ENCODE measurements at places on chromosomes 2 and 18. TPM values are rescaled to one million over a fixed set of nuclear protein-coding genes. Genes with fewer than 3 reads are reported as not detected.

TXNDC2 gene
- total RNA-seq = not detected

DNA sequence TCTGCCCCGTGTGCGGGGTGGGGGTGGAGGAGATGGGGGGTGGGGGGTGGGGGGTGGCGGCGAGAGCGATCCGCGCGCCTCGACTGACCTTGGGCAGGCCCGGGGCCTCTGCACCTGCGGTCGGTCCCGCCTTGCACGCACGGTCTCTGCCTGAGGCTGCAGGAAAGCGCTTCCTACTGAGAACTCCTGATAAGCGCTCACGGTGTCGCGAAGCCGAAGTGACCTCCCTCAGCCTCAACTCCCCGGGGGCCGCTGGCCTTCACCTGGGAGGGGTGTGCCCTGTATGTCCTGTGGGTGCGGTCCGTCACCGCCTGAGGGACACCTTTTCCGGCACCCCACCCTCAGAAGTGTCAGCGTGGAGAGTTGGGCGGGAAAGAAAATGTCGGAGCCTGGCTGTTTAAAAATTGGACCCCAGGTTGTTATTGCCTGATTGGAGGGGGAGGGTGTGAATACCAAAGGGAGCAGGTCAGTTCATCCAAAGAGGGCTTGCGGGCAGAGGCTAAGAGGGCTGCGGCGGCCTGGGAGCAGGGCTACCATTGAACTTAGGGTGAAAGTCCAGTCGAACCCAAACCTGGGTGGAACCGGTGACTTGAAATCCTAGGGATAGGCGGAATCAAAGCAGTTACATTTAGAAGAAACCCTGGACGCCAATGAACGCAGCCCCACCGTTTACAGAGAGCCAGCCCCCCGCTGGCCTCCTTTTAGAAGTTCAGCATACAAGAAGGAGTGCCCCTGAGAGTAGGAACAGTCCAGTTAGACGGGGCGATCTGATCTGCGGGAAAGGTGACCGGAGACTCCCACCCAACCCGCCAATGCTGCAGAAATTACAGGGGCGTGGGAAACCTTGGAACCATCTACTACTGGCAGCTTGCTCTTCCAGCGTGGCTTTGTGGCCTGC, 1.2 kb downstream of the MAL start:
- no peak overlapping the region for H3K27ac ChIP-seq
- H3K4me3 ChIP-seq = peak overlapping the region; percentile 72
- H3K36me3 ChIP-seq = no peaks in the 10 kb centered on the region
- peaks cover 61% of the 10 kb centered on the region for H3K4me1 ChIP-seq

DNA sequence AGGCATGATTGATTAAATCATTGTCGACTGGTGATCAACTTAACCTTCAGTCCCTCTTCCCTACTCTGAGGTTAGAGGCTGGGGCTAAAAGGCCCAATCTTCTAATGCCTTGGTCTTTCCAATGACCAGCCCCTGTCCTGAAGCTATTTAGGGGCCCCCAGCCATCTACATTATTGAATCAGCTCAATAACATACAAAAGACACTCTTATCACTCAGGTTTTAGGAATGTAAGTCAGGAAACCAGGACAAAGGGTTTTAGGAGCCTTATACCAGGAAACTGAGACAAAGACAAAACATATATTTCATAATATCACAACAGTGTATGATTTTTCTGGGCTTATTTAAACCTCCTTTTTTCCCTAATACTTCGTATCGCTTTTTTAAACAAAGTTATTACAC, 198.6 kb downstream of the RNF152 start:
- no peaks in the 10 kb centered on the region for H3K4me1 ChIP-seq
- no peak overlapping the region for H3K27ac ChIP-seq
- H3K36me3 ChIP-seq = no peaks in the 10 kb centered on the region
- DNase-seq = no peak
- H3K27me3 ChIP-seq = no peaks in the 10 kb centered on the region
- H3K4me3 ChIP-seq = no peak overlapping the region

- H3K27ac ChIP-seq = no peak overlapping the region
- no peaks in the 10 kb centered on the region for H3K4me1 ChIP-seq
- H3K27me3 ChIP-seq = no peaks in the 10 kb centered on the region
- H3K36me3 ChIP-seq = no peaks in the 10 kb centered on the region
These were observed 28.1 kb downstream of the CAVIN2 start for GRCh38 chr2:191818725-191819350.

DNA sequence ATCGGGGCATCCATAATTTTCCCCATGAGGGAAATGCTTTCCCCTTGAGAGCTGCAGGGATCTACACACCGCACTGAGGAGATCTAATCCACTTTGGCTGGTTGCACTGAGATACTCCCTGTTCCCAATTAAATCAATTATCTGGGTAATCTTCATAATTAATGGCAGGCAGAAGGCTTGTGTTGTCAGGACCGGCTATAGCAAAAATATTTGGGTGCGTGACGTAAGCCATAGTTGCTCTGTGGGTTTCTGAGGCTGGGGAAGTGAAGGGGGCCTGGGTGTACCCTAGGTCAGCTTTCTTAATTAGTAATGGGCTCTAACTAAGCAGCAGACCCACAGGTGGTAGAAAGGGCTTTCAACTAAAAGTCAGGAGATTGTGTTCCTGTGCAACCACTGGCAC, 62.8 kb upstream of the UPP2 start:
- no peaks in the 10 kb centered on the region for H3K36me3 ChIP-seq
- H3K4me3 ChIP-seq = no peak overlapping the region
- no peak overlapping the region for H3K27ac ChIP-seq
- no peaks in the 10 kb centered on the region for H3K4me1 ChIP-seq
- H3K27me3 ChIP-seq = no peaks in the 10 kb centered on the region
- DNase-seq = no peak

GAL3ST2 gene
- 0.16 TPM for total RNA-seq

GALNT3 gene
- total RNA-seq = 3.0 TPM

GRCh38 chr2:179745635-179746256, 115.7 kb downstream of the ZNF385B start:
- H3K27ac ChIP-seq = no peak overlapping the region
- no peak overlapping the region for H3K4me3 ChIP-seq
- no peak for DNase-seq
- H3K36me3 ChIP-seq = no peaks in the 10 kb centered on the region
- H3K27me3 ChIP-seq = no peaks in the 10 kb centered on the region

DNA sequence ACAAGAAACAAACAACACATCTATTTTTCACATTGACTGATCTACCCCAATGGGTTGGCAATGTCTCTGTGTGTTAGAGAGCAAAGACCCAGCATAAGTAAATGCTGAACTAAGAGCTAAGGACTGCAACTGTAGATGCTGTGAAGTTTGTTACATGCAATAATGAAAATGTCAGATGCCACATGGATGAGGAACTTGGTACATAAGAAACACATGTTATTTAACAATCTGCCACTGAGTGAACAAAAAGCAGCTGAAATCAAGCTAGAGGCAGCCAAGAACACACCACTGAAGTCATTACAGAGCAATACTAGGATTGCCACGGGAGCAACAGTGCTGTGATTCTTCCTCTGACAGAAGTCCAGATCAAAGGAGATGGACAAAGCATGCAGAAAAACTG, 389.4 kb downstream of the CDH2 start:
- no peak overlapping the region for H3K4me3 ChIP-seq
- H3K27me3 ChIP-seq = no peaks in the 10 kb centered on the region
- H3K4me1 ChIP-seq = no peaks in the 10 kb centered on the region
- no peak for DNase-seq
- H3K27ac ChIP-seq = no peak overlapping the region

DNA sequence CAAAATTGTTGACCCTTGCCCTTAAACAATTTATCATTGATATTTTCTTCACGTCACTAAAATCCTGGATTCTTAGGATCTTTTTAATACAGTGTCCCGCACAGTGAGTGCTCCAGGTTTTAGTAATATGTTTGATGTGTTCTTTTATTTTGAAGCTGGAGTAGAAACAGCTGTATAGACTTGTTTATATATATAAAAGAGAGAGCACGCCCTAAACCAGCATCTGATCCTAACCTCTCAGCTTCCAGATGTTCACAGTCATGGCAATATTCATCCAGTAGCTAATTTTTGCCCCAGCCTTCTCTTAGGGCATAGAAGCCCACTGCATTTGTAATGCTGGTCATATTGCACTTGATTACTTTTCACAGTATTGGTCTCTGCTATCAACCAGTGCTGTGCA, 170.0 kb upstream of the EPAS1 start:
- no peaks in the 10 kb centered on the region for H3K36me3 ChIP-seq
- H3K4me3 ChIP-seq = no peak overlapping the region
- H3K27me3 ChIP-seq = no peaks in the 10 kb centered on the region
- no peak for DNase-seq

DNA sequence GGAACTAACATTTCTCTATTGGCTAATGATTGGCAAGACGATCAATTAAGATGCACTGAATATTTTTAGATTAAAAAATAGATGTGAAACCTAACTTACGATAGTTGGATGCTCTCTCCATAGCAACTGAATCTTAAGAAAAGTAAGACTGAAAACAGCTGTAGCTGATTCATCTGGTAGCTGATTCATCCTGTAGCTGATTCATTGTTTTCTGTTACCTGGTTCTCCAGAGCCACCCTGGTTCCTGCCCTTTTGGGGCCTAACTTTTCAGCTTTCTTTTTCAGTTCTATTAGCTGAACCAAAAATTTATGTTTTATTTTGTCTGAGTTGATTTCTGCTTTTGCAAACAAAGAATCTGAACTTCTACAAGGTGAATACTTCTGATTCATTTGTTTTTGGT, 22.7 kb upstream of the SPR start:
- no peak overlapping the region for H3K27ac ChIP-seq
- H3K4me1 ChIP-seq = no peaks in the 10 kb centered on the region
- no peaks in the 10 kb centered on the region for H3K36me3 ChIP-seq
- peaks cover 14% of the 10 kb centered on the region for H3K27me3 ChIP-seq

CHRNA1 gene
- not detected for total RNA-seq

ABCB11 gene
- not detected for total RNA-seq

RMC1 gene
- 47.7 TPM for total RNA-seq

Data from CD8-positive, alpha-beta memory T cell (primary cell).